ENCODE measurements at places on chromosomes 5 and 9.

GRCh38 chr9:4774209-4774608, 18.5 kb upstream of the RCL1 start:
- DNase-seq = no peak

DNA sequence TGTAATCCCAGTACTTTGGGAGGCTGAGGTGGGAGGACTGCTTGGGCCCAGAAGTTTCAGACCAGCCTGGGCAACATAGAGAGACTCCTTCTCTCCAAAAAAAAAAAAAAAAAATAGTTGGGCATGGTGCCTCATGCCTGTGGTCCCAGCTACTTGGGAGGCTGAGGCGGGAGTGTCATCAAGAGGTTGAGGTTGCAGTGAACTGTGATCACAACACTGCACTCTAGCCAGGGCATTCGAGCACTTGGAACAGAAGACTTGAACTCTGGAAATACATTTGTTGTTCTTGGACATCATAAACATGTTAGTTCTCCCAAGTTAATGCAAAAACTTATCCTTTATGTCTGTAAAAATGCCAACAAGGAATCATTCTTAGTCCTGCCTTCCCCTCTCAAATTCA, 29.6 kb downstream of the EHMT1 start:
- DNase-seq = no peak

GRCh38 chr5:65264420-65264819, 217.3 kb downstream of the ADAMTS6 start:
- no peak for DNase-seq

DNA sequence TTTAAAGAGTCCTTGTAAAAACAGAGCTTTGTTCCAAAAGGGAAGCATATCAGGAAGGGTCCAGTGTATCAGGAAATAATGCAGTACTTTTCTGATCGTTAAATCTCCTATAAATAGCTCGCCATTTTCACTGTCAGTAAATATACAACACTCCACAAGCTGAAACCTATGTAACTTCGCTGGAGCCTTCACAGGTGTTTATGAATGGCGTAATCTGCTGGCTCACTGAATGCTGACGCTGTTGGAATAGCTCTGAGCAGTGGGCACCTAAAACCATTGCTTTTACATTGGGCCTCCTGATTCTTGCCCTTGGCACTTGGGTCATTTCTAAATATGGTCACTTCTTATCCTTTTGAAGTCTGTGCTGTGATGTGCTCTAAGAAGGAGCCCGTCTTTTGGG, 4.3 kb downstream of the SHC3 start:
- DNase-seq = no peak

DNA sequence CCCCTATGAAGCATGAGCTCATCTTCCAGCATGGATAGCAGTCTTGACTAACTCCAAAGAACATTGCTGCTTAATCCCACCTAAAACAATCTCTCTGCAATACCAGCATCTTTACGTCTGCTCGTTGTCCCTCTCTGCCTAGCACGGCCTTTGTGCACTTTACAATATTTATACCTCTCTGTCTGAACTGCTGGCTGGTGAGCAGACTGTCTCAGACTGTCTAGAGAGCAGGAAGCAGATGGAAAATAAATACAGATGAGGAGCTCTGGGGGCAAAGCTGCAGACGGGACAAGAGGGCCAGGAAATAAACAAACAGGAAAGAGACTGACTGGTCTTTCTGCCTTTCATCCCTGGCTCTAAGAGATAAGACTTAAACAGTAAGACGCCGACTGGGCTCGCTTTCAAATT, 224.8 kb downstream of the ENC1 start:
- no peak for DNase-seq

- no peak for DNase-seq
These were observed 37.8 kb downstream of the OTULIN start for GRCh38 chr5:14702238-14702839.

GRCh38 chr5:138725818-138726416, 27.3 kb upstream of the CTNNA1 start:
- no peak for DNase-seq

DNA sequence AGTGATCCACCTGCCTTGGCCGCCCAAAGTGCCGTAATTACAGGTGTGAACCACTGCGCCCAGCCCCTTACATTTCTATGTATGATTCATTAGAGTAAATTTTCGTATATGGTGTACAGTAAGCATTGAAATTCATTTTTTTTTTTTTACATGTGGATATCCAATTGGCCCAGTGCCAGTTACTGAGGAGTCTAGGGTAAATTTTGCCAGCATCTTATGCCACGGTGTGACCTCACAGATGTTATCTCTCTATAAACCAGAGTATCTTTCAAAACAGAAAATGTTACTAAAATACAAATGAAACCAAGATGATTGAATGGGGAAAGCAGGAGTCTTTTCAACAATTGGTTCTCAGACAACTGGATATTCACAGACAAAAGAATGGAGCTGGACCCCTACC, 64.7 kb downstream of the IPPK start:
- no peak for DNase-seq

DNA sequence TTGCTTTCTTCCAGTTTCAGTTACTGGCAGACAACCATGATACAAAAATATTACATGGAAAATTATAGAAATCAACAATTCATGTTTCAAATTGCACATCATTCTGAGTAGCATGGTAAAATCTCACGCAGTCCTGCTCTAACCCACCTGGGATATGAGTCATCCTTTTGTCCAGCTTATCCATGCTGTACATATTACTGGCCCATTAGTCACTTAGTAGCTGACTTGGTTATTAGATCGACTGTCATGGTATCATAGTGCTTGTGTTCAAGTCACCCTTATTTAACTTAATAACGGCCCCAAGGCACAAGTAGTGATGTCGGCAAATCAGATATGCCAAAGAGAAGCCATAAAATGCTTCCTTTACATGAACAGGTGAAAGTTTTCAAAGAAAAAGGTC, 41.2 kb downstream of the NADK2 start:
- no peak for DNase-seq

GRCh38 chr5:122420091-122420490, 108.1 kb downstream of the SNCAIP start:
- DNase-seq = no peak

- no peak for DNase-seq
These were observed 117.6 kb upstream of the HMHB1 start for GRCh38 chr5:143694357-143694756.

GRCh38 chr9:24258626-24259025, 287.1 kb downstream of the IZUMO3 start:
- no peak for DNase-seq

DNA sequence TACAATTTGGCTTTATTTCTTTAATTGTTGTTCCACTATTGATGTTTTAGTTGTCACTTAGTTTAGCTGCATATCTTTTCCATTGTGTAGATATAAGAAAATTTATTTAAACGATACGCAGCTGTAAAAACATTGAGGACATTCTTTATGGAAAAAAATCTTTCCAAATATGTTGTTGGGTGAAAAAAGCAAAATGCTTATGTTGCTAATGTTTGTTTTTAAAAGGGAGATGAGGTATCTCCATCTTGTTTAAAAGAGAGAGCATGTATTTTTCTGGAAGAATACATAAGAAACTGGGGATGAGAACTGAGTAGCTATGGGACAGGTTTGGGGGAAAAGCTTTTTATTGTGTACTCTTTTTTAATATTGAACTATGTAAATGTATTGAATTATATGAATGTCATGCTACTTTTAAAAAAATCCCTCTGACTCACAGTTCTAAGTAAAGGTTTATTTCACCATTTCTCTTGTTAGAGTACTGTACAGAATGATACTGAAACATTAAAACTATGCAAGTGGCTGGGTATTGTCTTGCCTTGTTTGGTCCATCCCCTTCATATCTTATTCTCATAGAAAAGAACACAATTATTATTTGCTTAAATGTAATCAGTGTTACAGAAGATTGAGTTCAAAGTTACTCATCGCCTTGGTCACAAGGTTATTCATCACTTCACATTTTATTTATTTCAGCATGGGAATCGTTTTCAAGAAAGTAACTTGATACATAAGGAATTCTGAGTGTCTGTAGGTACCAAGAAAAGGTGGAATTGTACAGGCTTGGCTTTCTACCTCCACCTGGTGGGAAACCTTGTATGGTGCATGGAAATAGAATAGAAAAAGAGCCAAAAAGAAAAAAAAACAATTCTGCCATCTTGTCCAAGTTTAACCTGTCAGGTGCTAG, 85.8 kb downstream of the RIC1 start:
- no peak for DNase-seq

- no peak for DNase-seq
These were observed 692.7 kb downstream of the DNAH5 start for GRCh38 chr5:13251623-13252376.

DNA sequence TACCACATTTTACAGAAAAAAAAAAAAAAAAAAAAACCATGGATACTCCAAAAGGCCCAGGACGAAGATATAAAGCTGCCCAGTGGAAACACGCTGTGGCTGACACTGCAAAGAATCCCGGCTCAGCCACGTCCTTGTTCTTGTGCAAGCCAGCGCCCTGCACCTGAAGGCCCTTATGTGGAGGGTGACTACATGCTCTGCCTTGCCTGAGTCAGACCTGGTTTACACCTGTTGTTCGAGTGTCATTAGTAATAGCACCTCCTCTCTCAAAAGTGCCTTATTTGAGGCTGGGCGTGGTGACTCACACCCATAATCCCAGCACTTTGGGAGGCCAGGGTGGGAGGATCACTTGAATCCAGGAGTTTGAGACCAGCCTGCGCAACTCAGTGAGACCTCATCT, 54.3 kb upstream of the ZSWIM6 start:
- no peak for DNase-seq

- no peak for DNase-seq
These were observed 156.1 kb upstream of the ANKRD55 start for GRCh38 chr5:56389261-56389660.

GRCh38 chr5:16920109-16920816, 15.8 kb downstream of the MYO10 start:
- DNase-seq = no peak

GRCh38 chr5:114062932-114063867, 298.7 kb upstream of the KCNN2 start:
- no peak for DNase-seq

GRCh38 chr5:72518001-72518683, 10.9 kb upstream of the ZNF366 start:
- no peak for DNase-seq

- no peak for DNase-seq
These were observed 488.6 kb upstream of the WWC1 start for GRCh38 chr5:167802755-167803431.

GRCh38 chr5:153881687-153882086, 157.0 kb downstream of the FAM114A2 start:
- no peak for DNase-seq

GRCh38 chr5:102262688-102263087, 33.4 kb downstream of the SLCO4C1 start:
- no peak for DNase-seq

- no peak for DNase-seq
These were observed 225.0 kb downstream of the AOPEP start for GRCh38 chr9:94951324-94952135.

- DNase-seq = no peak
These were observed 181.6 kb upstream of the TLE4 start for GRCh38 chr9:79390077-79390698.

DNA sequence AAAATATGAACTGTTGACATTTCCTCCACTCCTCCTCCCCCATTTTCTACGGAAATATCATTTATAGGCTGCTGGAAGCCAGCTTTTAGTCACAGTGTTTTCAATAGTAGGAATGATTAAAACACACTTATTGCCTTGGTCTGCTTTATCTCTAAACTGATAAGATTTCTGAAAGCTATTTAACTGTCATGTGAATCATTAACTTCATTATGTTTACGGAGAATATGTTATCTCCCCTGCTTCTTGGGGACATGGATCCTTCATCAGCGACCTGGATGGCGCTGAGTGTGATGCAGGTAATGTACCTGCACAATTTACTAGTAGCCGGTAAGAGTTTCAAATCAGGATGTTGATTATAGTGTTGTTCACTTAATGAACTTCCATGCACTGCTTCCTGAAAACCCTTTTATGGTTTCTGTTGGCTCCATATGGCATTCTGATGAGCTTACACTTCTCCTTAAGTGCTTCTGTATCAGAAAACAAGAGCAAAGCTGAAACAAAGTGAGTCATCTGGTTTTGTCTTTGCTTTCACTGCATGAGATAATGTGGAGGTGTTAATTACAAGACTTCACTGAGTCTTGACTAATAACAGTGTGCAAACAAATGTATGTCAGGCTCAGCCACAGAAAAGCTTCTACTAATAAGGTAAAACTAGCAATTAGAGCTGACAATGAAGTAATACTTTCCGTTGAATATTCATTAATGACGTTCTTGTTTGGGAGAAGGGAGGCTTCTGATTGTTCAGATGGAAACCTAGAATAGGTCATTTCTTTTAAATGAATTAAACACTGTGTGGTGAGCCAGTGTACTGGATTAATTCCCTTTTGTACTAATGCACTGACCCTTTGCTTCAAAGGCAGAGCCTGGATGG, 162.4 kb upstream of the ZNF608 start:
- no peak for DNase-seq

DNA sequence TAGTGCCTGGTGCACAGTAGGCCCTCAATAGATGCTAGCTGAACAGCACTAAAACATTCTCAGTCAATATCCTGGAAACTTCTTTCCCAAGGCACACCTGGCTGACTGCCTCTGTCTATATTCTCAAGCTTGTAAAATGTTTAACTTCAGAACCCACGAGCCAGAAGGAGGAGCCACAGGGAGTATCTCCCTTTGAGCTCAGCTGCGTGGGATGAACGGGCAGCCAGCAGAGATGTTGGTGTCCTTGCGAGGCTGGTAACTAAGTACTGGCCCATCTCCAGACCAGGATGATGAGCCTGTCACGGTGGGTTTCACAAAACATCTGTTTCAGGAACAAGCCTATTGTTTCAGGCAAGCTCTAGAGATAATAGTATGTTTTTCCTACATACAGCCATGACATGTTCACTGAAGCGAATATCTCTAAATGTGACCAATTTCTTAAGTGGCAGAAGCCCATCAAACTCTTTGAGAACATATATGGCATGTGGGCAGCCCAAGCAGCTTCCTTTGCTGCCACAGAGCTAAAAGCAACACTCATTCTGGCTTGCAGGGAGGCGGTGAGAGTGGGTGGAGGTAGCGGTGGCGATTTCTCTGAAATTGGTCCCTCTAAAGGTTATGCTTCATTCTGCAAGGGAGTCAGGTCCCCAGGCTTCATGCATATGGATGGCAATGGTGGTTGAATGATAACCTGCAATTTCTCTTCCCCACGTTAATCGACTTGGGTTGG, 206.2 kb downstream of the TTLL11 start:
- DNase-seq = no peak

DNA sequence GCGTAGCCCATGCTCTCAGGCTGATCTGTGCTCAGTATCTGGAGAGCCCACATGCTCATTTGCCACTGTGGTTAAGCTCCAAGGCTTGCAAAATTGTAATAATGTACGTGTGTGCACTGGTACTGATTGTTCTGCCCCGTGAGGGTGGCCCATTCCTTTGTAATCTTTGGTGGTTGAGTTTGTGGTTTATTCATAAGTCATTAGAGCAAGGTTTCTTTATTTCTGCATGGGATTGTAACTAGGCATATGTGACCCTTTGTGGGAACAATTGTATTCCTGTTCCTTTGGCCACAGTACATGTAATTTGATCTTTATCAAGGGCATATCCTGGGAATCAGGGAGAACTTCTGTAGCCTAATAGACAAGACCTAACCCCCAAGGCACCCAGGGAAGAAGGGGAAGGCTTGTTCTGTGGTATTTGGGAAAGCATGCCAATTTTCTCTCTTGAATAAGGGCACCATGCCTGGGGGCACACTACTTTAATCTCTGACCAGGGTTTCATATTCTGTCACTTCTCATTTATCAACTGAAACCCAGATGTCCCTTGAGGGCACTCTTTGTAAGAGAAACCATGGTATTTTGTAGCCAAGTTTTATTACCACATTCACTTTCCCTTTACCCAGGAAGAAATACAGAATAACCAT, 74.6 kb downstream of the NPR3 start:
- no peak for DNase-seq

All from stimulated activated CD4-positive, alpha-beta T cell treated with anti-CD3 and anti-CD28 coated beads, Interleukin-4, amount 100 ng/mL, for 1 hour (primary cell).